NCI-H2081 (cell line): ENCODE measurements at places on chromosomes 11 and 22.

- no peak for DNase-seq
Observed at GRCh38 chr11:67615728-67616430, 9.1 kb downstream of the NDUFV1 start.

DNA sequence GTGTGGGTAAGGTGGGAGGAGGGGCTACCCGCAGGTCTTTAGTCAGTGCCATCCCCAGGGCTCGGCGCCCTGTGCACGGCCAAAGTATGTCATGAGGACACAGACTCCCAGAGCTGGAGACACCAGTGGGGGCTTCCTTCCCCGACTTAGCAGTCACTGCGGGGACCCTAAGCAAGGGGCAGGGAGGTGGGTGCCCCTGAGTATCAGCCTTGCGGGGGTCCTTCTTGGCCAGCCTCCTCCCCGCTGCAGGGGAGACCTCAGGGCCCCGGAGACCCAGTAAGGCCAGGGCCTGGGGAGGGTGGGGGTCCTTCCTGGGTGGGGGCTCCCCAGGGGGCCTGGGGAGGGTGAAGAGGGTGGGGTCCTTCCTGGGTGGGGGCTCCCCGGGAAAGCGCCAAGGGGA lies 673.8 kb downstream of the BRD1 start:
- no peak for DNase-seq

GRCh38 chr11:65552388-65552951 lies 5.7 kb downstream of the LTBP3 start:
- no peak for DNase-seq

- no peak for DNase-seq
Observed at GRCh38 chr22:36366291-36366708, 21.5 kb downstream of the MYH9 start.

DNA sequence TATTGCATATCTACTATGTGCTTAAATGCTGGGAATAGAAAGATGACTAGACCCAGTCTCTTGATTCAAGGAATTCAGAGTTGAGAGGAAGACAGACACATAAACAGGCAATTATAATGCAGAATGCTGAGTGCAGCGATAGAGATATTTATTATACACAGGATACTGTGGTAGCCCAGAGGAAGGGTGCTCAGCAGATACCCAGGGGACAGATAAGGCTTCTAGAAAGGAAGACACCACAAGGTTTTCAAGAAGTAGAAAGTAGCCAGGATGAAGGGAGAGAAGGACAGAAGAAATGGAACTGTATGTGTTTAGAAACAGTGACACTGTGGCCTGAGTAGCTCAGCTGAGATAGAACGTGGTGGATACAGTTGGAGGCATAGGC lies 79.4 kb upstream of the NNMT start:
- DNase-seq = no peak

- no peak for DNase-seq
Observed at GRCh38 chr11:92852946-92853345, 116.5 kb upstream of the MTNR1B start.

DNA sequence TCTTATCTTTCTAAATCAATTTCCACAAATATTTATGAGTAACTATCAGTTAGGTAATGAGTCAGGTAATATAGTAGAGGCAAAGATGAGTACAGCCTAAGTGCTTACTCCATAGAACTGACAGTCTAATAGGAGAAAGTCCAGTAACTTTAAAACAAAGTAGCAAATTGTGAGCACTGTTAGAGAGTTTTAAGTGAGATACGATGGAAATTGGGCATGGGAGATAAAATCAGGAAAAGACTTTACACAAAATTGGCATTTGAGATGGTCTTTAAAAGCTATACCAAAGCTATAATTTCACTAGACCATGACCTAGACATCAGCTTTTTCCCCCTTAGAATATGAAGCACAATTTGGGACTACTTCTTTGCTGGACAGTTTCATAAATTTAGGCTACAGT lies 113.7 kb downstream of the CSTPP1 start:
- DNase-seq = no peak

DNA sequence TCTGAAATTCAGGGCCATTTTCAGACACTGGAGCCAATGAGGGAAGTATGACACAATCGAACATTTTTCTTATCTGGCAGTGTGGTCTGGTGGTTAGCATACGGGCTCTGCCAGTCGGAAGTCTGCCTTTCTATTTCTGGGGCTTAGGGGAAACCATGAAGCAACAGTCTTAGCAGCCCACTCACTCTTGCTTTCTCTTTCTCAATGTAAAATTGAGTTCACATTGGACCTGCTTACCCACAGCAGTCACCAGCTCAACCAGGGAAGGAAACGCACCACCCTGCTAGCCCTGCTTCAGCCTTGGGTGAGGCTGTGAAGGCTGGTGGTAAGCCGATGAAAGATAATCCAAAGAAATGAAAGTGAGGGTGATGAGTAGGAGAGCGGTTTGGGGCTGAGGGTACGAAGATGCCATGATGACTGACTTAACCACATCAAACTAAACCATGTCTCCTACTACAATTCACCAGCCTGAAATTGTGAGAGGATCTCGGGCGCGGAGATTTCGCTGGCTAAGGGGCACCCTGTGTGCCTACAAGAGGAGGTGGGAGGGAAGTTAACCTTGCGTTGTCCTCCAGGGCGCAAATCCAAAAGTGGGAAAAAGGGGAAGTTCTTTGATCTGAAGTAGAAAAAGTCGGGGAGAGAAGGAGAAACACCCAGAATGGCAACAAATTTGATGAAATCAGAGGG lies 2.0 kb upstream of the LMO2 start:
- no peak for DNase-seq

GRCh38 chr11:115321605-115322289 lies 182.5 kb downstream of the CADM1 start:
- no peak for DNase-seq
